Fibroblast of the aortic adventitia (primary cell): ENCODE measurements at places on chromosomes 4 and X.

DNA sequence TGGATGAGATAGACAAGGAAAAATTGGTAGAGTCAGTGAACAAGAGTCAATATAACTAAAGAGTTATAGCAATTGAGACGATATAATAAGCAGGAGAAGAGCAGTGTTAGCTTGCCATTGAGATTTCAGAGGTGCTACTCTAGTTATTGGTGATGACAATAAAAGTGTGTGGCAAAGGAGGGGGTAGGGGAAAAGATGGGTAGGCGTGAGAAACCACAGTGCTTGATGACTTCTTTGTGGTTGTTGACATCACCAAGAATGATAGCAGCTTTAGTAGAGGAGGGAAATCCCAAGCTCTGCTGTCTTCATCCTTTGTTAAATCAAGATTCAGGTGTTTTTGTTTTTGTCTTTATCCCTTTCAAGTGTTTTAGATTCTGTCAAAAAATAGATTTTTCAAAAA is 179.9 kb upstream of the PPP3CA start:
- no peak for DNase-seq

GRCh38 chrX:131821945-131822622 is 201.0 kb upstream of the STK26 start:
- DNase-seq, result peak; percentile 95

GRCh38 chrX:24902806-24903205 is 113.0 kb downstream of the ARX start:
- peak; percentile 85 for DNase-seq

DNA sequence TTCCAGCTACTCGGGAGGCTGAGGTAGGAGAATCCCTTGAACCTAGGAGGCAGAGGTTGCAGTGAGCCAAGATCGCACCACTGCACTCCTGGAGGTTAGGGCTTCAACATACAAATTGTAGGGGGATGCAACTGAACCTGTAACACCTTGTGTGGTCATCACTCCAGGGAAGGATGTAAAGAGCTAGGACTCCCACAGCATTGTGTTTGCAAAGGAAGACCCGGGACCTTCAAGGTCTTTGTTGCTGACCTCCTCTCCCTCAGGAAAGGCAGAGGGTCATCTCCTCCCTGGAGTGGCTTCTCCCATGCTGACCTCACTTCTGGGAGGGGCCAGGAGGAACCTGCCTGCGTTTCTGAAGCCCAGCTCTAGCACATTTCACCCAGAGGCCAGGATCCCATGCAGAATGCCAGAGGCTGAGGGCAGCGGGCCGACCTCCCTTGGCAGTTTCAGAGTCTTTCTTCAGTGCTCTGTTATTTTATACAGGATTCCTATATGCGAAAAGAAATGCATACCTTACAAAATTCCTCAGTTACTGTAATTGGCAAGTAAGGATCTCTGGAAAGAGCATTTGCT is 80.2 kb downstream of the HTRA3 start:
- DNase-seq, result no peak

DNA sequence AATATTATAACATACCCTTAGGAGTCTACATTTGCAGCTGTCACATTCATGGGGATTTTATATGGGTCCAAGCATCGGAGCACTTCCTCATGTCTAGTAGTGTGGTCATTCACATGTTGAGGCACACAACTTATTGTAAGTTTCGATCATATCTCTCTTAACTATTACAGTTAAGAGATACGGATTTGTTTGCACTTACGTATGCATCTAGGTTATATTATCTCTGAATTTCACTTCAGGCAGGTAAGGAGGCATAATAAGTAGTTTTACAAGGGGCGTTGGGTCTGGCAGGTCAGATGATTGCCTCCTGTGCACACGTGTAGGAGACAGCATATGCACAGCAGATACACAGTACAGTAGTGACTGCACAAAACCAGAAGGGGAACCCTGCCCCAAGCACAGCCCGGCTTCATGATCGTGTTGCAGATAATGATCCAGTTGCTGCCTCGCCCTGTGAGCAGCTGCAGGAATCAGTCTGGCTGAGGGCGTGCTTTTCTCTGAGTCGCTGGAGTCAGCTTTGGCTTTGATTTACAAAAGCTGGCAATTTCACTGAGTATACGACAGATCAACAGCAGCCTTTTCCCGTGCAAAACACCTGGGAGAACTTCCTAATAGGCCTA is 302.9 kb upstream of the GATB start:
- DNase-seq, result peak; percentile 21

DNA sequence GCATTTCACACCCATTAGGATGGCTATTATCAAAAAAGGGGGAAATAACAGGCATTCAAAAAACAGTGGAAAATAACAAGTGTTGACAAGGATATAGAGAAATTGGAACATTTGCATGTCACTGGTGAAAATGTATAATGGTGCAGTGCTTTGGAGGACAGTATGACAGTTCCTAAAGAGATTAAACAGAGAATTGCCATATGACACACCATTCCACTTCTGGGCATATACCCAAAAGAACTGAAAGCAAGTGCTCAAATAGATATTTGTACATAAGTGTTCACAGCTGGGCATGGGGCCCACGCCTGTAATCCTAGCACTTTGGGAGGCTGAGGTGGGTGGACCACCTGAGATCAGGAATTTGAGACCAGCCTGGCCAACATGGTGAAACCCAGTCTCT is 348.1 kb downstream of the NR3C2 start:
- DNase-seq, result no peak
